Fibroblast of lung (primary cell): ENCODE measurements at places on chromosomes 2 and 18. TPM values are rescaled to one million over a fixed set of nuclear protein-coding genes. Genes with fewer than 3 reads are reported as not detected.

- peaks cover 6% of the 10 kb centered on the region for H3K4me1 ChIP-seq
- H3K27me3 ChIP-seq: peaks cover 11% of the 10 kb centered on the region
- no peak overlapping the region for H3K27ac ChIP-seq
- DNase-seq: no peak
- H3K36me3 ChIP-seq: no peaks in the 10 kb centered on the region
- H3K4me3 ChIP-seq: no peak overlapping the region
Measured at GRCh38 chr18:45619062-45619825, 4.0 kb downstream of the SLC14A2 start.

- no peaks in the 10 kb centered on the region for H3K36me3 ChIP-seq
- no peak overlapping the region for H3K27ac ChIP-seq
- H3K27me3 ChIP-seq: no peaks in the 10 kb centered on the region
- peak; percentile 26 for DNase-seq
- H3K4me3 ChIP-seq: no peak overlapping the region
Measured at GRCh38 chr2:7119132-7119835, 202.1 kb downstream of the RNF144A start.

Gene GAL3ST2
- 0.17 TPM in 1 of 2 replicates, not detected in the other for total RNA-seq

GRCh38 chr2:176999301-176999700 is 213.3 kb upstream of the HNRNPA3 start:
- no peak overlapping the region for H3K4me3 ChIP-seq
- H3K27me3 ChIP-seq: no peaks in the 10 kb centered on the region
- H3K27ac ChIP-seq: no peak overlapping the region
- peak; percentile 15 for DNase-seq
- H3K36me3 ChIP-seq: no peaks in the 10 kb centered on the region

Gene SPTBN1
- 229 and 325 TPM in 2 replicates for total RNA-seq

GRCh38 chr2:33222309-33222708 is 254.1 kb upstream of the RASGRP3 start:
- no peak overlapping the region for H3K27ac ChIP-seq
- H3K27me3 ChIP-seq: no peaks in the 10 kb centered on the region
- peaks cover 8% of the 10 kb centered on the region for H3K4me1 ChIP-seq
- H3K4me3 ChIP-seq: no peak overlapping the region
- DNase-seq: no peak

- H3K36me3 ChIP-seq: no peaks in the 10 kb centered on the region
- no peaks in the 10 kb centered on the region for H3K4me1 ChIP-seq
- DNase-seq: peak; percentile 32
- H3K27me3 ChIP-seq: no peaks in the 10 kb centered on the region
- no peak overlapping the region for H3K4me3 ChIP-seq
- H3K27ac ChIP-seq: no peak overlapping the region
Measured at GRCh38 chr2:138922973-138923563, 142.9 kb upstream of the NXPH2 start.
